ENCODE measurements at places on chromosomes 3 and 15.

DNA sequence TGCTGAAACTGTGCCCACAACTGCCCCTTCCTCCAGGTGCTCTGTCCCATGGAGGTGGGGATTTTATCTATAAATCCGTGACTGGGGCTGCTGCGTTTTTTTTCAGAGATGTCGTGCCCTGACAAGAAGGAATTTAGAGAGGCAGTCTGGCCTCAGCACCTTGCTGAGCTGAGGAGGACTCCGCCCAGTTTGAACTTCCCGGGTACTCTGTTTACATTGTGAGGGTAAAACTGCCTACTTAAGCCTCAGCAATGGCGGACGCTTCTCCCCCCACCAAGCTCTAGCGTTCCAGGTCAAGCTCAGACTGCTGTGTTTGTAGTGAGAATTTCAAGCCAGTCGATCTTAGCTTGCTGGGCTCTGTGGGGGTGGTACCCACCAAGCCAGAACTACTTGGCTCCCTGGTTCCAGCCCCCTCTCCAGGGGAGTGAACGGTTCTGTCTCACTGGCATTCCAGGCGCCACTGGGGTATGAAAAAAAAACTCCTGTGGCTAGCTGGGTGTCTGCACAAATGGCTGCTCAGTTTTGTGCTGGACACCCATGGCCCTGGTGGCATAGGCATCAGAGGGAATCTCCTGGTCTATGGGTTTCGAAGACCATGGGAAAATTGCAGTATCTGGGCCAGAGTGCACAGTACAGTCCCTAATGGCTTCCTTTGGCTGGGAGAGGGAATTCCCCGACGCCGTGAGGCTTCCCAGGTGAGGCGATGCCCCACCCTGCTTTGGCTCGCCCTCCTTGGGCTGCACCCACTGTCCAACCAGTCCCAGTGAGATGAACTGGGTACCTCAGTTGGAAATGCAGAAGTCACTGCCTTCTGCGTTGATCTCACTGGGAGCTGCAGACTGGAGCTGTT, 68.5 kb upstream of the SGO1 start:
- H3K4me1 ChIP-seq: peaks cover 29% of the 10 kb centered on the region
- no peaks in the 10 kb centered on the region for H3K27me3 ChIP-seq
- H3K36me3 ChIP-seq: no peaks in the 10 kb centered on the region
- no peak overlapping the region for H3K4me3 ChIP-seq
- DNase-seq: no peak

DNA sequence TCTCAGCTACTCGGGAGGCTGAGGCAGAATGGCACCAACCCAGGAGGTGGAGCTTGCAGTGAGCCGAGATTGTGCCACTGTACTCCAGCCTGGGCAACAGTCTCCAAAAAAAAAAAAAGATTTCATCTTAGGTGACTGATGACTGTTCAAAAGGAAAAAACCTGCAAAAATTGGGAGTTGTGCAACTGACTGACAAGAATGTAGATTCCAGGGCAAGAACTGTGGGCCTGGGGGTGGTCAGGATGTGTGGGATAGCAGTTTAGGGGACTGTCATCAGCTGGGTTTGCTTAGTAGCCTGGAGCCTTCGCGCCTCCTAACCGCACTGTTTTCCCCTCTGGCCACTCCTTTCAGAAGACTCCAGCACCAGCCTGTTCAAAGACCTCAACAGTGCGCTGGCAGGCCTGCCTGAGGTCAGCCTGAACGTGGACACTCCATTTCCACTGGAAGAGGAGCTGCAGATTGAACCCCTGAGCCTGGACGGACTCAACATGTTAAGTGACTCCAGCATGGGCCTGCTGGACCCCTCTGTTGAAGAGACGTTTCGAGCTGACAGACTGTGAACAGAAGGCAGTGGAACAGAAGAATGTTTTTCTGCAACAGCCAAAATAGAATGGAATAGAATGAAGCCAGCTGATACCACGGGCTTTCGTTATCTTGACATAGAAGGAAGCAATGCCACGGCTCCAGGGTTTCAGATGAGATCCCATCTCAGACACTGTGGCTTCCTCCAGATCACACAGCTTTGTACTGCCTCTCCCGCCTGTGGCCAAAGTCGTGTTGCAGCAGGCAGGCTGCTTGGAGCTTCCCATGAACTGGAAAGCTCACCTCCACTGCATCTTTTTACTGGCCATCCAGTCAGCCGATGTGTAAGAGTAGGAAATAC, 75.3 kb upstream of the BLM start:
- no peak overlapping the region for H3K27ac ChIP-seq
- no peak for DNase-seq
- H3K27me3 ChIP-seq: no peaks in the 10 kb centered on the region
- no peaks in the 10 kb centered on the region for H3K4me1 ChIP-seq
- H3K36me3 ChIP-seq: peaks cover 51% of the 10 kb centered on the region

GRCh38 chr3:57745101-57745500, 11.0 kb upstream of the SLMAP start:
- no peaks in the 10 kb centered on the region for H3K4me1 ChIP-seq
- no peak overlapping the region for H3K4me3 ChIP-seq
- no peaks in the 10 kb centered on the region for H3K27me3 ChIP-seq
- H3K27ac ChIP-seq: no peak overlapping the region
- DNase-seq: no peak

- no peaks in the 10 kb centered on the region for H3K27me3 ChIP-seq
- H3K27ac ChIP-seq: no peak overlapping the region
- no peaks in the 10 kb centered on the region for H3K4me1 ChIP-seq
- no peak overlapping the region for H3K4me3 ChIP-seq
Observed at GRCh38 chr3:101643009-101643844, 33.7 kb downstream of the ZBTB11 start.

GRCh38 chr3:131480116-131480515, 22.7 kb downstream of the MRPL3 start:
- no peaks in the 10 kb centered on the region for H3K27me3 ChIP-seq
- no peak overlapping the region for H3K4me3 ChIP-seq
- no peak for DNase-seq
- H3K36me3 ChIP-seq: peaks cover 6% of the 10 kb centered on the region
- no peak overlapping the region for H3K27ac ChIP-seq
- no peaks in the 10 kb centered on the region for H3K4me1 ChIP-seq

- peak overlapping the region; percentile 64 for H3K27ac ChIP-seq
- no peak for DNase-seq
- peaks cover 5% of the 10 kb centered on the region for H3K4me1 ChIP-seq
- H3K27me3 ChIP-seq: no peaks in the 10 kb centered on the region
Observed at GRCh38 chr3:28575100-28575745, 226.6 kb upstream of the AZI2 start.

DNA sequence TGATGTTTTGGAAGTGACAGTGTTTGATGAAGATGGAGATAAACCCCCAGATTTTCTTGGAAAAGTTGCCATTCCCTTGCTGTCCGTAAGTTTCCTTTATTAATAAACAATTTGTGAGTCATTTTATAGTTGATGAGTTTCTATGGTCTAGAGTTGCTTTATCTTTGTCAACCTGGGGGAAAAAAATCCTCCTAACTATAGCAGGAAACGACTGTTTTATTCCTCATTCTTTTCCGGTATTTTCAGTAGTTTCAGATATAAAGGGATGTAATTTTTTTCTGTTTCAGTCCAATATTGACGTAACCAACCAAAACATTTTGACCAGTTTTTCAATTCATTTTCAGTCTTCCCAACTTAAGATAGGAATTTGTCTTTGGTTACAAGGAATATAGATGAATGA, 154.1 kb downstream of the MCTP2 start:
- H3K36me3 ChIP-seq: no peaks in the 10 kb centered on the region
- H3K4me3 ChIP-seq: no peak overlapping the region
- H3K4me1 ChIP-seq: no peaks in the 10 kb centered on the region
- DNase-seq: no peak

- H3K36me3 ChIP-seq: no peaks in the 10 kb centered on the region
- DNase-seq: no peak
- no peaks in the 10 kb centered on the region for H3K4me1 ChIP-seq
- no peaks in the 10 kb centered on the region for H3K27me3 ChIP-seq
- no peak overlapping the region for H3K4me3 ChIP-seq
Observed at GRCh38 chr3:14246414-14246813, 67.8 kb downstream of the LSM3 start.

DNA sequence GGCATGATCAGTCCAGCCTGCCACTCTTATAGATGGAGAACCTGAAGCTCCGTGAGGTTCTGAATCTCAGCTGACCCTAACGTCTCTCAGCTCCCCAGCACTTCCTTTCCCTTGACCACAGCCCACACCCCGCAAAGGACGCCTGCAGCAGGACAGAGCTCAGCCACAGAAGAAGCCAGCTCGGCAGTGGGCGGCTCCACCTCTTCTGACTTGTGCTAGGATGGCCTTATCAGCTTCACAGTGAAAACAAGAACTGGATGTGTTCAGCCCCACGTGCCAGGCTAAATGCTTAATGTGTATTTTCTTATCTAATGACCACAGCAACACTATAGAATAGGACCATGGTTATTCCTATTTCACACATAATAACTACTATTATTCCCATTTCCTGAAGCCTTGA, 127.6 kb downstream of the ARNT2 start:
- H3K27ac ChIP-seq: no peak overlapping the region
- no peaks in the 10 kb centered on the region for H3K27me3 ChIP-seq
- H3K36me3 ChIP-seq: no peaks in the 10 kb centered on the region
- DNase-seq: no peak
- peaks cover 21% of the 10 kb centered on the region for H3K4me1 ChIP-seq
- no peak overlapping the region for H3K4me3 ChIP-seq

- H3K36me3 ChIP-seq: no peaks in the 10 kb centered on the region
- no peak overlapping the region for H3K27ac ChIP-seq
- no peak for DNase-seq
Observed at GRCh38 chr3:32175607-32176197, 62.8 kb upstream of the CMTM8 start.

- H3K27me3 ChIP-seq: no peaks in the 10 kb centered on the region
- no peak overlapping the region for H3K27ac ChIP-seq
- DNase-seq: no peak
- H3K4me3 ChIP-seq: no peak overlapping the region
- no peaks in the 10 kb centered on the region for H3K36me3 ChIP-seq
Observed at GRCh38 chr15:78223396-78224022, 10.9 kb downstream of the ACSBG1 start.

- DNase-seq: no peak
- no peaks in the 10 kb centered on the region for H3K36me3 ChIP-seq
- no peaks in the 10 kb centered on the region for H3K27me3 ChIP-seq
Observed at GRCh38 chr15:33201491-33202231, 7.1 kb upstream of the FMN1 start.

DNA sequence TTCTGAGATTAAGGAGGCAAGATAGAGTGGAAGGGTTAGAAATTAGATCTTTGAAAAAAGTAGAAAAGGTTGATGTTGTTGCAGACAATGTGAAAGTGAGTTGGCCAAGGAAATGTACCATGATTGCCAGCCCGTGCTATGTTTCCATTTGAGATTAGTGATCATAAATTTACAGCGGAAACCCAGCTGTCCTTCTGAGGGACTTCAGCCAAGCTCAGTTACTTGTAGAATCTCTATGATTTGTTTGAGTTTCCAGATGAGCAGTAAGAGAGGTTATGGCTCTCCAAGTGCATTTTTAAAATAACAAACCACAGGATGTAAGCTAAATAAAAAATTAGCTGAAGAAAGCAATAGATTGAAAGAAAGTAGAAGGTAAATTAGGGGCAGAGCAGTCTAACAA, 54.2 kb upstream of the RBMS3 start:
- DNase-seq: no peak
- no peaks in the 10 kb centered on the region for H3K27me3 ChIP-seq
- H3K27ac ChIP-seq: no peak overlapping the region
- no peaks in the 10 kb centered on the region for H3K36me3 ChIP-seq

DNA sequence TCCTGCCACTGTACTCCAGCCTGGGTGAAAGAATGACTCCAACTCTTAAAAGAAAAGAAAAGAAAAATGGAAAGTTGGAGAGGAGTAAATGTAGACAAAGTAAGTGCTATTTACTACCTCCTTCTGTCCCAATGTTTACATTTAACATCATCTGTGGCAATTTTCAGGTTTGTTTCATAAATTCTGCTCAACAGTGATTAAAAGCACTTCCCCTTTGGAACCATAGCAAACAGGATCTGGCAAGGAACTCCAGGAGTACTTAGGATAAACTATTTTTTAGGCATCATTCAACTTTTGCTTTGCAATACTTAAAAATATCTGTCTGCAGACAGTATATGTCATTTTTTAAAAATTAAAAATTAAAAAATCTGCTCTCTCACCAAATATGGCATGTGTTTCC, 5.5 kb upstream of the CX3CR1 start:
- no peaks in the 10 kb centered on the region for H3K36me3 ChIP-seq
- H3K4me1 ChIP-seq: no peaks in the 10 kb centered on the region
- H3K27ac ChIP-seq: no peak overlapping the region

DNA sequence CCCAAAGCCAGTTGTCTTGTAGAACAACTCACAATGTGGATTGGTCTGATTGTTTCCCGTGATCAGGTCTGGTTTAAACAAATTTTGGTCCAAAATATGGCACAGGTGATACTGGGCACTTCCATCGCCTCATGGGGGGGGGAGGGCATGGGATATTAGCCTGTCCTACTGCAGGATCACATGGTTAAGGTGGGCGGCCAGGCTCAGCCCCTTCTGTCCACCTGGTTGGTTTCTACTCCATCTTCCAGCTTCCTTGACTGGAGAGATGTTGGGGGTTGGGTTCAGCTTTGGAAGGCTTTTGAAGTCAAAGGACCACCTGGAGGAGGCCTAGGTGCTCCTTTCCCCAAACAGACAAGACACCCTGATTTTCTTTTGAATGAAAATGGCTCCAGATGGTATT, 7.2 kb downstream of the KLF13 start:
- H3K27me3 ChIP-seq: no peaks in the 10 kb centered on the region
- H3K4me3 ChIP-seq: no peak overlapping the region
- peaks cover 61% of the 10 kb centered on the region for H3K4me1 ChIP-seq
- H3K27ac ChIP-seq: no peak overlapping the region

- no peak overlapping the region for H3K4me3 ChIP-seq
- no peak overlapping the region for H3K27ac ChIP-seq
- no peaks in the 10 kb centered on the region for H3K36me3 ChIP-seq
- no peaks in the 10 kb centered on the region for H3K4me1 ChIP-seq
- DNase-seq: no peak
Observed at GRCh38 chr3:166444336-166444735, 607.1 kb upstream of the BCHE start.

- peaks cover 25% of the 10 kb centered on the region for H3K4me1 ChIP-seq
- no peaks in the 10 kb centered on the region for H3K27me3 ChIP-seq
- no peak for DNase-seq
- no peak overlapping the region for H3K4me3 ChIP-seq
- H3K36me3 ChIP-seq: no peaks in the 10 kb centered on the region
Observed at GRCh38 chr3:127889976-127890650, 24.9 kb upstream of the KBTBD12 start.

GRCh38 chr15:33126559-33127290, 67.8 kb downstream of the FMN1 start:
- peaks cover 8% of the 10 kb centered on the region for H3K4me1 ChIP-seq
- no peaks in the 10 kb centered on the region for H3K27me3 ChIP-seq
- H3K4me3 ChIP-seq: peak overlapping the region; percentile 27
- DNase-seq: peak; percentile 24

- no peak overlapping the region for H3K4me3 ChIP-seq
- no peak overlapping the region for H3K27ac ChIP-seq
- DNase-seq: no peak
- no peaks in the 10 kb centered on the region for H3K27me3 ChIP-seq
- H3K4me1 ChIP-seq: peaks cover 28% of the 10 kb centered on the region
Observed at GRCh38 chr3:124663690-124664089, 66.6 kb upstream of the UMPS start.

Measured in thoracic aorta (tissue), 2 donors.